Activated T-cell treated with anti-CD3 and anti-CD28 coated beads, Interleukin-2, amount 50 U/mL, for 48 hours (primary cell): ENCODE measurements at places on chromosomes 7 and 10.
A peak's percentile ranks its signal among the peaks of the same experiment; 100 is the strongest.

DNA sequence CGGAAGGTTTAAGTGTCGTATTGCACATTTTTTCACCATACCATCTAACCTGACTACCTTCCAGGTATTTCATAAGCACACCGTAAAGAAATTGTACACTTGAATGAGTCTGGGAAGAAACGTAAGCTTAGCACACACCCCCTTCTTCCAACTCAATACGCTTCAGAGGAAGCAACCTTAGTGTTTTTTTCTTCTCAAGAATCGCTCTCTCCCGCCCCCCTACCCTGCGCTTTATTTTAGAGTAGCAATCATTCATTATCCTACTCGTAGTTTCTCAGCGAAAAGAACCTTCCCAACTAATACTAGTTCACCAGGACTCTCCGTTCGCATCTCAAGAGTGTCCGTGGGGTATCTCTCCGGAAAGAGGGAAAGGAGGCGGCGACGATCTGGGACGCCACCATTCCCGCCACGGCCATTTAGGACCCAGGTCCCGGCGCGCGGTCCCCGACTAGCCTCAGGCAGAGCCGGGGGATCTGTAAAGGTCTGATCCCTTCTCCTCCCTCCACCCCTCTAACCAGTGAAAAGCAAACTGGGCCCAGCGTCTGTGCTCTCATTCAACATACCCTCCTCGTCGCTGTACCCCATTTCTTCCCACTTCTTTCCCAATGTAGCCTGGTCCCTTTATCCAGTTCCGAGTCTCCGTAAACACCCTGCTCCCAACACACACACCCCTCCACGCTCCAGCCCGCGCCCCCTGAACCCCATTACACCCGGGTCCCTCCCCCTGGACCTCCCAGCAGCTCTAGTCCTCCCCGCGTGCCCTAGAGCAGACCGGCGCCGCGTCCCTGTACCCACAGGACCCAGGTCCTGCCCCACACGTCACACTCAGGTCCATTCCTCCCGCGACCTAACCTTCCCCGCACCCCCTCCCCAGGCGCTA, 16.0 kb downstream of the MYOZ1 start:
- DNase-seq: no peak

DNA sequence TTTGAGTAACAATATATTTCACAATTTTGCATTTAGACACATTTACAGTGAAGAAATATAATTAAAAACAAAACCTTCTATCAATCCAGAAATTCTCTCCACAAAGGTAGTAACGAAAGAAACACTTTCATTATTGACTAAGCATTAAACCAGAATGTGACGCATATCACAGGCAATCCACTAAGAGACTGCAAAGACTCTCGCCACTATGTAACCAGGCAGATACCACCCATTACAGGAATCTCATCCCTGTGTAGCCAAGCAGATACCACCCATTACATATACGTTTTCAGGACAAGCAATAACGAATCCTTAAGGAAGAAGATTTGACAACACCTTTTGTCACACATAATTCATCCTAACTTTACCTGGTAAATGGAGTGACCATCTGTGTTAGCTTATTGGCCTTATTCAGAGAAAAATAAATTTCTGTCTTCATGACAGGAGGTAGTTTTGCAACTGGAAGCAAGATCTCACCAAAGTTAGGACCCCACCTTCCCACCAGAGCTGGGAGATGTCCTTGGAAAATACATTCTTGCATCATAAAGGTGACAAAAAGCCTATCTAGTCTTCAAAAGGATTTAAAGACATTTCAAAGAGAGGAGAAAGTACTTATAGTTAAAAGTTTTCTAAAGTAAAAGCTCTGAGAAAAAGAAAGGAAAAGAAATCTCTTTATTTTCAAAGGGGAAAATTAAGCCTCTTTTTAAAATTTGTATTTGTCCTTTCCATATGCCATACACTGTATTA, 30.8 kb downstream of the LRRC17 start:
- DNase-seq: no peak

DNA sequence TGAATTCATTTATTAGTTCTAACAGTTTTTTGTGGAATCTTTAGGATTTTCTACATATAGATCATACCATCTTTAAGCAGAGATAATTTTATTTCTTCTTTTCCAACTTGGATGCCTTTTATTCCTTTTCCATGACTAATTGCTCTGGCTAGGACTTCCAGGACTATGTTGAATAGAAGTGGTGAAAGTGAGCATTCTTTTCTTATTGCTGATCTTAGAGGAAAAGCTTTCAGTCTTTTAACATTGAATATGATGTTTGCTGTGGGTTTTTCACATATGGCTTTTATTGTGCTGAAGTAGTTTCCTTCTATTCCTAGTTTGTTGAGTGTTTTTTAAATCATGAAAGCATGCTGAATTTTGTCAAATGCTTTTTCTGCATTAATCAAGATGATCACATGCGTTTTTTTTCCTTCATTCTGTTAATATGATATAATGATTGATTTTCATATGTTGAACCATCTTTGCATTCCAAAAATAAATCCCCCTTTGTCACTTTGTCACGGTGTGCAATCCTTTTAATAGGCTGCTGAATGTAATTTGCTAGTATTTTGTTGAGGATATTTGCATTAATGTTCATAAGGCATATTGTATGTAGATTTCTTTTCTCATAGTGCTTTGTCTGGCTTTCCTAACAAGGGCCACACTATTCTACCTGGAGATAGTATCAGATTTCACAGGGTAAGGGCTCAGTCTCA, 92.9 kb downstream of the ZNF467 start:
- DNase-seq: no peak

- no peak for DNase-seq
These were observed 44.1 kb upstream of the GATAD1 start for GRCh38 chr7:92402920-92403759.

DNA sequence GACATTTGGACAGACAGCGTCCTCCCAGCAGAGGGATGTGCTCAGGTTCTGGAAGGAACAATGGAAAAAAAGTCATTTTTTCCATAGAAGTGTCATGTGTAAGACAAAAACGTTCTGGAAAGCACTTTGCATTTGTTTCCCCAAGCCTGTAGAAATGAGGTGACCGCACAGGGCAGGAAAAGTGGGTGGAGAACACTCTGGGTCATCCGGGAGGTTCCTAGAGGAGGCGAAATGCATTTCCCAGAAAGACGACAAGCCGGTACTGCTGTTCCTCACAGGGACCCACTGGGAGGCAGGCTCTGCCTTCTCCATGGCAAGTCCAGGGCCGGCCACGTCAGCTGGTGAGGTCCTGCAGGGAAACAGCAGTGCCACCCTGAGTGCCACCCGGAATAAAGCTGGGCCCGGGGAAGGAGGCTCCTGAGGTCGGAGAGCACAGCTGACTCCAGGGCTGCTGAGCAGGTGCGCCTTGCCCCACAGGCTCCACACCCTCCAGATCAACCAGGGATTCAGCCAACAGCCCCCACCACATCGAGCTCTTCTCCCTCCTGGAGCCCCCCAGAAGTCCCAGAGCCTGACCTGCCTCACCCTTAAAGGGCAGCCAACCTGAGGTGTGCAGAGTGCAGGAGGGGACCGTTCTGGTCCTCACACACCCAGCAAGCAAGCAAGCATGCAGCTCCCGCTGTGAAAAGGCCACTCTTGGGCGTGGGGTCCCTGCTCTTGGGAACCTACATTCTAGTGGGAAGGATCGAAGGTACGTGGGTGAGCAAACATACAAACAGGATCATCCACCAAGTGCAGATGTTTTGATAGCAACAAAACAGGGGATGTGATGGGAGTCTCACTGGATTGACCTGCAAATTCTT, 28.8 kb upstream of the INPP5A start:
- DNase-seq: no peak

DNA sequence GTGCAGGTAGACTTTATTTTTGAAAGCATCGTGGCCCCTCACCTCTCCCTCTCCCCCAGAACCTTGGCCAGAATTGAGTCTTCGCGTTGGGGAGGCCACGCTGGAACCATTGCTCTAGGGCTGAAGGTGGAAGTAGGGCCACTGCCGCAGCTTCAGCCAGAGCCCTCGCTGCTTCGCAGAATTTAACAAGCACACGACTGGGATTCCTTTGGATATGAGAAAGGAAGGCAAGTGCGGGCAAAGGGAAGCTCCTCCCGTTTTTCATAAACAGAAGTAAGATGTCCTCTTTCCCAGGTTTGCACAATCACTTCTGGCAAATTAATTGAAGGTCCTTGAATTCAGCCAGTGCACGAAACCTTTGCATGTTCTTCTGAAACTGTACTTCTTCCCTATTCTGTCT, 168.1 kb downstream of the CCDC3 start:
- DNase-seq: no peak

- DNase-seq: peak; percentile 13
These were observed 4.0 kb downstream of the SNCG start for GRCh38 chr10:86962136-86962980.

DNA sequence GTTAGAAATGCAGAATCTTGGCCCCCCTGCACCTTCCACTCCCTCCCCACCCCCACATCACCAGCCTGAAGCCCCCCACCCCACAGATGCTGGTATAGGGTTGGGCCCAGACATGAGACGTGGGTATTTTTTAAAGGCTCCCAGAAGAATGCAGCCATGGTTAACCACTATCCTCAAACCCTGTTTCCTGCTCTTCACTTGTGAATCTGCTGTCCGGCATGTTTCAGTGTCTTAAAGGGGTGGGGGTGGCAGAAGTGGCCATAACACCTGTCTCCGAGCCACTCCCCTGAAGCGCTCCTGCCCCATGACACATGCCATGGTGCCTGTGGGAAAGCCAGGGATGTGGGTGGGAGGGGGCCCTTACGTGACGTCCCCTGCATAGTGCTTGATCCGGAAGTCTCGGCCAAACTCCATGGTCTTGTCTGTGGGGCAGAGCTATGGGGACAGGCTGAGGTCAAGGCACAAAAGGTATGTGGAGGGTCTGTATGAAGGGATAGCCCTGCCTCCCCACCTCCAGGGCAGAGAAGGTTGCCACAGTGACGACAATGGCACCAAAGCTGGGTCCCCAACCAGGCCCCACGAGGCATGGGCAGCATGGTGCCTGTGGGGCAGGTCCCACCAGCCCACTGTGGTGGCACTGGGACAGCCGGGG, 9.6 kb downstream of the MYO1G start:
- DNase-seq: peak; percentile 19

DNA sequence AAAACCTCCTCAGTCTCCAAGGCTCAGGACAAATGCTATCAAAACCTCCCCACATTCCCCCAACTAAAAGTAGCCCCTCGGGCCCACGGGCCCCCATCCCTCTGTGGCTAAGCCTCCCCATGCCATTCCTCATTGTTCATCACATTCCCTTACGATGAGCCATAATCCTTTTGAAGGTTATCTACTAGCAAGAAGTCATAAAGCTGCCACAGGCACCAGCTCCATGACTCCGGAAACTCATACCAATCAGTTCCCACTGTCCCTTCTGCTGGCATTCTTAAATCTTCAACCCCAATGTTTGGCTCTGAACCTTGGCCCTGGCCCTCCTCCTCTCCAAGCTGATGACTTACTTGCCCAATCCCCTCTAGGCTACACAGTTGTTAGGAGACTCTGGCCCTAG, 19.4 kb upstream of the TM9SF3 start:
- no peak for DNase-seq

- DNase-seq: peak; percentile 24
These were observed 87.4 kb downstream of the BUB3 start for GRCh38 chr10:123241391-123242141.

GRCh38 chr7:21704359-21704758, 161.5 kb downstream of the DNAH11 start:
- no peak for DNase-seq

GRCh38 chr7:158266817-158267741, 320.5 kb downstream of the PTPRN2 start:
- DNase-seq: no peak

- no peak for DNase-seq
These were observed 313.2 kb downstream of the AHR start for GRCh38 chr7:17611611-17612010.

DNA sequence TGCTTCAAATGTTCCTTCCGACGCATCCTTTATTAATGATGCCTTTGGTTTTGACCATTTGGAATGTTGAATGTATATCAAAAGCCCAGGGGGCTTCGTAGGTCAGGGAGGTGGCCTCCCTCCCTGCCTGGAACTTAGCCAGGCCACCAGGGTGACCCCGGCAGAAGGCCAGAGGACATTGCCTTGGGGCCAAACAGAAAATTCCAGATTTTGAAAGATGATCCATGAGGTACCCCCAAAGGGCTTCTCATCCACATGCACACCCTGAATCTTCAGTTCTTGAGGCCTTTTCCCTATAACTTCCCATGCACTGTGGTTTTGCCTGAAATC, 171.7 kb downstream of the ADAM12 start:
- no peak for DNase-seq

DNA sequence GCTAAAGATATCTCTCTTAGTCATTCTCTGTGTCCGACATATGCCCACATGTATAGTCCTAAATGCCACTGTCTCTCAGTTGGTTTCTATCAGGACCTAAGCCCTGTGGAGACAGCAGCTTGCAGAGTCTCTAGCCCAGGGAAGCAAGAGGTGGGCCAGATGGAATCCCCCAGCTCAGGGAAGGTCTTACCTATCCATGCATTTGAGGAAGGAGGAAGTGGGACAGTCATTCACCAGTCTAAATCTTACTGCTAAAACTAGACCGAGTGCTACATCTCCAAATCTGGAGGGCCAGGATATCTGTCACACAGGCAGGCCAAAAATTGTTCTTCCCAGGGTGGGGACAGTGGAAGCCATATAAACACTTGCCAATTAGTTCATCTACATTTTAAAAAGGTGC, 26.4 kb upstream of the HERPUD2 start:
- no peak for DNase-seq

- DNase-seq: no peak
These were observed 6.7 kb downstream of the TSC22D4 start for GRCh38 chr7:100472121-100472851.

DNA sequence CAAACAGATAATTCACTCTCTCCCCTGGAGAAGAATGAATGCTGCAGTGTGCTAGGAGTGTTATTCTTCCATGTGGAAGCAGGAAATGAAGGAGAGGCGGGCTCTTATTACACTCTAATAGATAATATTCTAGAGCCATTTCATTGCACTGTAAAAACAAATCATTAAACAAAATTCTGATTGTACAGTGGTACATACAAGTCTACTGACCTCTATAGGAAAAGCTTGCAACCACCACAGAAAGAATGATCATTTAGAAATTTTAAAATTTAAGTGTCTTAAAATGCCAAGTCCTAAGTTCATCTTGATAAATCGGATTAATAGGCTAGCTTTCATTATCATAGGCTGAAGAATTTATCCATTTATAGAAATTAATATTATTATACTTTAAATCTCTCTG, 960.3 kb upstream of the LRRN3 start:
- no peak for DNase-seq

- DNase-seq: no peak
These were observed 574.3 kb downstream of the MAGI2 start for GRCh38 chr7:78879206-78879605.
